ENCODE measurements at places on chromosomes 16 and 17. TPM values are rescaled to one million over a fixed set of nuclear protein-coding genes. Genes with fewer than 3 reads are reported as not detected.

The ATAD5 gene
- total RNA-seq, result 0.58 TPM

DNA sequence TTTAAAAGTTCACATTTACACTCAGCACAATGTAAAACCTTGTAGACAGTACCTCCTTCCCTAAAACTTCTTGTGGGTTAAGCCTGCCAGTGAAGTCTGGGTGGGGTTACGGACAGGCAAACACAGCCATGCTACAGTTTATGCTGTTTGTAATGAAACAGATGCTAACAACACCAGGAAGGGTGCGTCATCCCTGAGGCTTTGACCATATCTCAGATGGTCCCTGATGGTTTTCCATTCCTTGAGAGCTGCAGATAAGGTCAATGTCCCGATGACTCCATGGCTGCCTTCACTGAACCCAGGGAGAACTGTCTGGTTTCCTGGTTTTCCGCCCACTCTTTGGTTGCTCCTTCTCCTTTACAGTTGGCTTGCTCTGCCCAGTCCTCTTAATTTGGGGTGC lies 29.1 kb downstream of the GAS7 start:
- no peak overlapping the region for H3K4me3 ChIP-seq
- H3K27me3 ChIP-seq, result no peaks in the 10 kb centered on the region
- peaks cover 32% of the 10 kb centered on the region for H3K4me1 ChIP-seq

DNA sequence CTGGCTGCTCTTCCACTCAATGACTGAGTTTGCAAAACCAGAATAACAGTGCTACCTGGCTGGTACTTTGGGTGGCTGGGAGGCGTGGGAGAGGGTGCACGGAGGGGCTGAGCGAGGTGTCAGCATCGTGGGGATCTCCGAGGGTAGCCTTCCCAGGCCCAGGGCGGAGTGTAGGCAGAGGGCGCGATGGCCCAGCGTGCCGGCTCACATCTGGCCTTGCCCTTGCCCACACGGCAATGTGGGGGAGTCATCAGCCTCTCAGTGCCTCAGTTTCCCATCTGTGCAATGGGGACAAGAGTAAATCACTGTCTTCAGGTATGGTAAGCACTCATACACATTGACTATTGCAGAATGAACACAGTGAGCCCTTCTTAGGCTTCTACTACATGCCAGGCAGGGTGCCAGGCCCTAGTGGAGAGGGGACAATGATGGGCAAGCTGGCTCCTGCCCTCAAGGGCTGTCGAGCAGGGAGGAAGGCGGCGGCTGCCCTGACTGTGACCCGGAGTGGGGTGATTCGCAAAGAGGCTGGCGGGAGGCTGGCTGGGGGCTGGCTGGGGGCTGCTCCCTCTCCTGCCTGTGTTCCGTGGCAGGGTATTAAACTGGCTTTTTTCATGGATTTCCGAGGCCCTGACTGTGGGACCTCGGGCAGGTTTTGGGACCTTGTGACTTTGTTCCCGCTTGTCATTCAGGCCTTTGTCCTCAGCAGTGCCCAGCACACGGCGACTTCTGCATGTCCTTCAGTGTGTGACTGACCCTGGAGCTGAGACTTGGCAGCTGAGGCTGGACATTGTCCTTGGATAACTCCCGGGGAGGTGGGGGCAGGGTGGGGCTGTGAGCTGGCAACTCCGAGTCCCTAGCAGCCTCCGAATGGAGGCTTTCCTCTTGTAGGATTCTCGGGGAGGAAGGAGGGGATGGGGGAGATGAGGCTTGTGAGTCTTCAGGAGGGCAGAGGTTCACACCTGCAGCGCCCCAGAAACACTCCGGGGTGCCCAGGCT lies 243.1 kb downstream of the SEC14L1 start:
- H3K36me3 ChIP-seq, result no peaks in the 10 kb centered on the region
- H3K4me1 ChIP-seq, result peaks cover 100% of the 10 kb centered on the region
- DNase-seq, result no peak
- no peaks in the 10 kb centered on the region for H3K27me3 ChIP-seq
- H3K4me3 ChIP-seq, result peak overlapping the region; percentile 12

The NPIPA8 gene
- 34.2 TPM for total RNA-seq

The SLC6A4 gene
- total RNA-seq, result 0.42 TPM

Measured in esophagus muscularis mucosa (tissue), 4 donors.